Cardiac fibroblast (primary cell): ENCODE measurements at places on chromosomes 4 and X.

DNA sequence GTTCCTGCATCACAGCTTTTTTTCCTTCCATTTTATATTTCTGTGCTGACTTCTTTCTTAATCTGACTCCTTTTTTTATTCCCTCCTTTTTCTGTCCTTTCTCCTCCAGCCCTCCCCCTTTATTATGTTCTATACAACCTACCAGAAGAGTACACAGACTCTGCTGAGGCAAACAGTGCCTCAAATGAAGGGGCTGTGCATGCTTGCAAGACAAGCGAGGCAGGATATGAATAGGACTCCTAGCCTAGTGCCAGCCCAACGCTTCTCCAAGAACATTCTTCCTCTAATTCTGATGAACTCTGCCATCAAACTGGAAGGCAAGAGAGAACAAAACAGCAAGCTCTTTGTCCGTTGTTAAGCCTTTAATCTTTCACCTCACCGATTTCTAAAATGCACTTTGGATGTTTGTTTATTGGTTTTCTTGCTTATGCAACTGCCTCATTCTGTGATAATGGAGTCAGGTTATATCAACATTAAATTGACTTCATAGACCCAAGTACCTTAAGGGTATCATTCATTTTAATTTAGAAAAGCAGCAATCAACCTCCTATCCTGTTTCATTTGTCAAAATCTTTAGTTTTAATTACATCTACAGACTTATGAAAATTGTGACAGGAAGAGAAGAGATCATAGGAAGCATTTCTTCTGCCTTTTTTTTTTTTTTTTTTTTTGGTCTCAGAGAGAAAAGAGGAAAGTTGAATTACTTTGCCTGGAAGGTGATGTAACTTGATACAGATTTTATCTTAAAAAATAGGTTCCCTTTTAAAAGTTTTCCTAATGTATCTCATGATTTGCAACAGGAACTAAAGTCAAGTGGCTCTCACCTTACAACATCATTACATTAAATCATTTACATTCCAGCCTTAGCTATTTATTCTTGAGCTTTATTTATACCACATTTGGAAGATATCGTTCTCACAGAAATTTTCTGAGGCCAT, 284.7 kb upstream of the FTHL17 start:
- no peak for DNase-seq

DNA sequence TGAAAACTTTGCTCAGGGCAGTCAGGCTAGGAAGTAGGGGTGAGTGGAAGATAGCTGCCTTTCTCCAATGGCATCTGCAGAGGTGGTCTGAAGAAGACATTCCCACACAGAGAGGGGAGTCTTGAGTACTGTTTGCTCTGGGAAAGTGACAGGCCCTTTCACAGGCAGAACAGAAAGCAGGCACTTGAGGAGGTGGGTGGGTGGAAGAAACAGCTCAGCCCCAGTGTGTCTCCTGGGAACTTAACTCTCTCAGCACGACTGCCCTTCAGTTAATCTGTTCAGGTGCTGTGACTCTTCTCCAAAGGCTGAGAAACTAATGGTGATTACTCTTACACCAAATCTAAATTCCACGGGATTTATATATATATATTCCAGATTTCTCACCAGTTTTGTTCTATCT, 28.3 kb downstream of the ENOPH1 start:
- DNase-seq: no peak

- DNase-seq: no peak
Measured at GRCh38 chr4:153787061-153787560, 1.8 kb downstream of the SFRP2 start.

DNA sequence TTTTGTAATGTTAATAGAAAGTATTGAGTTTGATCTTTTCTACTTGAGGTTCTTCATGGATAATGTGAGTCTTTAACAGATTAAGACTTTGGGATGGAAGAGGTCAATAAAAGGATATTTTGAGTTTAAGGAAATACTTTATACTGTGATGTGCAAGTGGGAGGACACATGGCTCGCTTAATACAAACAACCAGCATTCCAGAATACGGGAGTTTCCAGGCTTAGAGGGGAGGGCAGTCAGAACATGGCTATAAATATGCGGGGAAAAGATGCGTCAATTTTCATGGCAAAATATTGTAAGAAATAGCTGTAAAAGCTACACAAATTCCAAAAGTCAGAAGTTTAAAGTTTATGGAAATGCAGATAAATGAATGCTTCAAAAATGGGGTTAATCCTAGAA, 192.3 kb downstream of the AASDH start:
- DNase-seq: peak; percentile 8
